ENCODE measurements at places on chromosomes 6 and 20. TPM values are rescaled to one million over a fixed set of nuclear protein-coding genes. Genes with fewer than 3 reads are reported as not detected.
A peak's percentile ranks its signal among the peaks of the same experiment; 100 is the strongest.

DNA sequence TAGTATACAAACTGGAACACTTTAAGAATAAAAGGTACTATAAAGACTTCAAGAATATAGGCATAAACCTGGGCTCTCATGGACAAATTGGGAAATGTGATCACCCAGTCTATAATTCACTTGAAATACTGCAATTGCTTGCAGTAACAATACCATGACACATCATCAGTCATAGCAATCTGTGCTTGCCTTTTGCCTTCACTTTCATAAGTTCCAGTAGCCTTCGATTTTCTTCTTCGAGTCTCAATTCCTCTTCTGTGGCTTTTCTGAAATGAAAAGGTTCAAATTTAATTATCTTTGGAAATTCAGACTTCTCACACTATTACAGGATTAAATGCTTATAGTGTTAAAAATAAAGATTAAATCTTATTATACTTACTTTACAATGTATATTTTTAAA is 96.3 kb upstream of the ZBTB24 start:
- DNase-seq = no peak

DNA sequence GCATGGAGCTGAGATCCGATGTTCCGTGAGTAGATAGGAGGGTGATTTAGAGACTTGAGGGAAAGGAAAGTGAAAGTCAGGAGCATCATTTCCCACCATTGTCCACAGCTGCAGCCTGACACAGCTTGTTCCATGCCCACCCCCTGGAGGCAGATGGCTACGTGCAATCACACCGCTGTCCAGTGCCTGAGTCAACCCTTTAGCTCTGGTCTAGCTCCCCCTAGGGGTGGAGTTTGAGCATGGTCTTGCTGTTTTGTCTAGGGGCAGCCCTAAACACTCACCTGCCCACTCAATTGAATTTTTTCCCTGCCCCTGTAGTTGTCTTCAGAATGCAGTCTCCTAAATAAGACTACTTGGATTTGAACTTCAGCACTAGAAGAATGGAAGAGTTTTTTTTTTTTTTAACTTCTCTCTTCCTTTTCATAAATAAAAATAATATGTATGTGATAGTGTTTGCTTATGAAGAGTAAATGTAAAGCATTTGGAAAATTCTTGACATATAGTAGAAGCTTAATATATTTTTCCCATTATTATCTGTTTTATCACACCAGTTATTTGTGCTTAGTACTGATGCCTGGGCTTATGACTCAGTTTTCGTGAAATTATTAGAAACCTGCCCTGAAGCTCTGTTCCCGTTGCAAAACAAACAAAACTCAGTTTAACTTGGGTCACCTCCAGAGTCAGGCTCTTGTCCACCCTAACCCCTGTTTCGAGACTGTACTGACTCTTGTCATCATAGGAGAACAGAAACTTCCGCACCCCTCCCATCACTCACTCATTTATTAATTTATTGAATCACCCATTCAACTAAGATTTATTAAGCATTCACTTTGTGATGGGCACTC is 814.8 kb downstream of the MAFB start:
- DNase-seq = no peak

DNA sequence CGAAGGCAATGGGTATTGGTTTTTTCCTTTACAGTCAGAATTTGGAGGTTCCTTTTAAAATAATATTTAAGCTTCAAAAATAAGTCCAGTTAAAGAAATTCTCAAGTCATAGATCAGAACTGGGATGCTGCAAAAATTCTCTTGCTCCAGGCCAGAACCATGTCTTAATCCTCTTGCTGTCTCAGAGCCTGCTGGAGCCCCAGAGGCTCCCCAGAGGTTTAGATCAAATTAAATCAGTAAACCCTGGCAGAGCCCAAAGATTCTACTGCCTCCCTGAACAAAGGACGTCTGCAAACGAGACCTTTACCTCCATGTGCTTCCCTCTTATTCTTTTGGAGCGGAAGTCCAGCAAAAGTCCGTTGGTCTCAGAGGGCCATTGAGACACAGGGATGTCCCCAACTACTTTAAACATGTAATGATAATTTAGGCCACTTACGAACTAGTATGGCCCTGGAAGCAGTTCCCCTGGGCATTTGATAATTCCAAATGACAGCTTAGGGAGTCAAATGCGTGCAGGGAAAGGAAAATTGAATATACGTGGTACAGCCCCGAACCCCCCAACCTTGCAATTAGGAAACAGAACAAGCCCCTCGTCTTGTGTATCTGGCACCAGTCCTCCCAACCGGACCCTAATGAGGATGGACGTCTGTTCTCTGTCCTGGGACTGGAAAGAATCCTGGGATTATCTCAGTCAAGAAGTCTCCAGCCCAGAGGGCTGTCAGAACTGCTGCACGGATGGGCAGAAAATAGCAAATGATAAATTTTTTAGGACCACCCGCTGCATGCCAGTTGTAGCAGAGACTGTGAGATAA is 31.5 kb downstream of the SULF2 start:
- DNase-seq = no peak

DNA sequence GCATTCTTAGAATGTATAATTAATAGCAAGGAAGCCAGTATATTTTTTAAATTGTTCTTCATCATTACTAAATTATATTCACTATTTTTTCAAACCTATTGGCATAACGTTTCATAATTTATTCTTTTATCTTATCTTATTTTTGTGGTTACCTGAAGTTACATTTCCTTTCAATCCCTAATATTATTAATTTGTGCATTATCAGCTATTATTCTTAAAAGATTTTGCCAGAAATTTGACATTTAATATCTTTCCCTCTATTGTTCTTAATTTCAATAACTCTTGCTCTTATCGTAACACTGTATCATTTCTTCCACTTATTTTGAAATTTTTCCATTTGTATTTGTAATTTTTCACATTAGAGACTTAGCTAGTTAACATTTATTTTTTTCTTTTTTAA is 18.4 kb downstream of the OR14J1 start:
- DNase-seq = no peak

DNA sequence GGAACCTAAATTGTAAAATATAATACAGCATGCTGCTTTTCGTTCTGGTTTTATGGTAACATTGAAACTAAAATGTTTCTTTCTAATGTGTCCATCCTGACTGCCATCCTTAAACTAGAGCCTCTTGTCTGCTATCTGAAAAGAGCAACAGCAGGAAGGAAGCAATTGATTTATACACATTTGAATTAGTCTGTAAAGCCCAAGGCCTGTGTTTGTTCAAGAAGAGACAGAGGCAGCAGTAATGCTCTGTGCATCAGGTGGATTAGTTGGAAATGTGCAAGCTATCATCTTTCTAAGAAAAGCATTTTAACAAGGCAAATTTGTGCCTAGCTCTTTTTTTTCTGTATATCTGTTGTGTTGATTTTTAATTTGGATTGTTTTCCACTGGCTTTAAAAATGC is 128.6 kb downstream of the SCAF8 start:
- no peak for DNase-seq

- DNase-seq = no peak
Observed at GRCh38 chr6:1321738-1322137, 9.8 kb downstream of the FOXQ1 start.

DNA sequence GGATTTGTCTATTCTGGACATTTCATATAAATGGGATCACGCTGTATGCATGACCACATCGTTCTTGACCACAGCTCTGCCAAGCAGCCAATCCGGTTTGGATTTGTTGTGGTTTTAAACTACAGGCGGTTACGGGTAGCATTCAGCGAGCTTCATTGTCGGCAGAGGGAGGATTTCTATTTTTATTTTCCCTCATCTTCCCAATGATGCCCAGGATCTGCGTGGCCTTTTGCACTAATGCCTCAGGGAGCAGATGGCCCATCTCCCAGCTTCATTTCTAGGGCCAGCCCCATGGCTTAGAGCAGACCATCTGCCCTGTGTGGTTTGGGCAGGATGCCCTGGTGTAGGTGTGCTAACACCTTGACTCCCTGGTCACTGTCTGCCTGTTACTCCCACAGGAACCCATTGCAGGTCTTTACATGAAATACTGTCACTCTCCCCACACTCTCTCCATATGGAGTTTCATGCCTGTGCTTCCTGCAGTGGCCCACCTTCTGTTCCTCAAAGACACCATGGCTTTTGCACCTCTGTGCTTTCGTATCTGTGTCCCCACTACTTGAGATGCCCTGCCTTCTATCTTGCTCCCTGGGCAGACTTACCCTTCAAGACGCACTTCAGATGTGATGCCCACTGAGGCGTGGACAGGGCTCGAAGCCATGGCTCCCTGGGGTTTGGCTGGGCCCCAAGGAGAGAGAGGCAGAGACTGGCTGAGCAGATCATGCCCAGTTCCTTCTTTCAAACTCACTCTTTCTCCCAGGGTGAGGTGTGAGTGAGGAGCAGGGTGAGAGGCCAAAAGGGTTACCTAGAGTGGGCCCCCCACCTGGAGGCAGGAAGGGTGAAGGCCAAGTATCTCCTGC is 26.0 kb downstream of the SDCBP2 start:
- DNase-seq = no peak

DNA sequence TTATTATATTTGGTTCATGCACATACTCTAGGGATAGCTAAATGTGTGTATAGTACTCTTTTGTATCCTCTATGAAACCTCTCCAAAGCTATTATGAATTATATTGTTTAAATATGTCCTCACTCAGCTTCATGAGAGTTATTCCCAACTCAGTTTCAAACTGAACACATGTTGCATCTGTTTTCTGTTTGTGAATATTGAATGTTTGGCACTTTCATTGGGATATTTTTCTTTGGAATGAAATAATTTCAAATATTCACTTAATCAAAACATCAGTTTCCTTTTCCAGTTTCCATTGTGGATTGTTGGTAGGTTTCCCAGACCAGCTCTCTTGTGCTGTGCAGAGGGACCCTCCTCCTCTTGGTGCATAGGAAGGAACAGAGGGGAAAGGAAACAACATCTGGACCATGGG is 46.6 kb downstream of the HDAC2 start:
- DNase-seq = no peak

- no peak for DNase-seq
Observed at GRCh38 chr20:49399329-49399728, 83.1 kb downstream of the KCNB1 start.

GRCh38 chr20:21548390-21549035 is 34.6 kb upstream of the NKX2-2 start:
- no peak for DNase-seq

- DNase-seq = no peak
Observed at GRCh38 chr6:40671694-40672050, 84.5 kb upstream of the LRFN2 start.

- DNase-seq = no peak
Observed at GRCh38 chr6:70380771-70381416, 32.4 kb upstream of the FAM135A start.

DNA sequence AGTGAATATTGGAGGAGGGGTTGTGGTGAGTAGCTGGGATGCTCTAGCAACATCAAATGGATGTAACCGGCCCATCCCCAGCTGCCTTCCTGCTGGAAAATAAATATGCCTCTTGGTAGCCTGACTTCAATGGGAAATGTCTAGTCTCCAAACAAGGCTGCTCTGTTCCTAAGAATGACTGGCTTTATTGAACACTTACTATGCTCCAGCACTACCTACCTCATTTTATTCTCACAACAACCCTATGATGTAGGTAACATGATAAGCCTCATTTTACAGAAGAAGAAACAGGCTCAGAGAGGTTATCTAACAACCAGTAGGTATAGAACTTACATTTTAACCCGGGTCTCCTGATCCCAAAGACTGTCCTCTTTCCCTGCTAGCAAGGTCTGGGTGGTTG is 93.6 kb downstream of the FYN start:
- no peak for DNase-seq

DNA sequence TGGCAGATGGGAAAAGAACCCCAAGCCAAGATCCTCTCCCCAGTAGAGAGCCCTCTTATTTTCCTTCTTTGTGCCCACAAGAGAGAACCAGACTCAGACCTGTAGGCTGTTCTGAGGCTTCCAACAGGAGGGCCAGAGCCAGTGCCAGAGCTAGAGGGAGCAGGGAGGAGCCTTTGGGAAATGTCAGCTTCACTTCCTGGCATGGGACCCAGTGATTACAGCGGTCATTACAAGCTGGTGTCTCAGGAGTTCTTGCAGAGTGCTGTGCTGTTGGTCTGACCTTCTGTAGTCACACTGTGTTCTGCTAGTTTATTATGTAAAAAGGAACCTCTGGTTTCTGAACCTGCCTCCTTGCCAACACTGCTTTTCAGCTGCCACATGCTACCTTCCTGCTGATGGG is 38.9 kb downstream of the STK35 start:
- no peak for DNase-seq

DNA sequence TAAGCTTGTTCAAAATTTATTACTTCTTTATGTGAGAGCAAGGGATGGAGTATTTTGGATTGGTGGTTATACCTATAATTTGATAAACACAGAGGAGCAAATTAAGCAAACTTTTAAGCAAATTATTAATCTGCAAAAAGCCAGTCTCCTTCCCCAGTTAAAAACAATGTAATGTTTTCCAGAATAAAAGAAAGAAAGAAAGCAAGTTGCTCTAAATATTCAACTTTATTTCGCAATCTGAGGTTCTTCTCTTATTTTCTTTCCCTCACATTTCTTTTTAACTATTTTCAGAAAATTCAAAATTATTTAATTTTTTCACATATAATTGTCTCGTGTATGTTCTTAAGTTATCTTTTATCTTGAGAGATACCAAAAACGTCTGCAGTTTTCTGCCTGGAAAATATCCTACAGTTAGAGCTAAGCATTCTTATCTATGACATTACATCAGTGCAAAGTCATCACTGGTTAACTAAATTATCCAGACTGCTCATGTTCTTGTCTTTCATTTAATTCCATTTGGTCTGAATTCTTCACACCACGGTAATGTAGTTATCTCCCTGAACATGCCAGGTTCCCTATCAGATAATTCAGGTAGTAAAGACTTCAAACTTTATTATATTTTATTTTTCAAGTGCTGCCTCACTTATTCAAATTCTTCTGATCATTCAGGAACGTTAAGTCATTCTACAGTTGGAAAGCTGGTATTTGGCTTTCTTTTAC is 3.3 kb upstream of the CNKSR3 start:
- no peak for DNase-seq

GRCh38 chr20:58092353-58092752 is 136.1 kb downstream of the ANKRD60 start:
- no peak for DNase-seq

DNA sequence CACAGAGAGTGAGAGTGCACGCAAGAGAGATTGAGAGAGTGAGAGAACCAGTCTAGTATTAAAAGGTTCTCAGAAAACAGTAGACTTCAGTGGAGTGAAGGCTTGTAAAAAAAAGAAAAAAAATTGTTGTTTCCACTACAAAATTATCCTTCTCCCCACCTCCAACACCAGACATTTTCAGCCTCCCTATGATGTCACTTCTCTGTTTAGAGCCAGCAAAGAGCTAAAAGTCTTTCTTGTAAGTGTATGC is 77.8 kb downstream of the BACH2 start:
- DNase-seq = peak; percentile 47

GRCh38 chr20:35129647-35130069 is 17.5 kb downstream of the EDEM2 start:
- no peak for DNase-seq

Gene TJAP1
- 46.5 TPM for polyA plus RNA-seq

Gene RALGAPA2
- polyA plus RNA-seq = 20.3 TPM

Gene PRDM1
- 3.8 TPM for polyA plus RNA-seq

Gene CD93
- 35.4 TPM for polyA plus RNA-seq

Gene ARMC2
- 15.0 TPM for polyA plus RNA-seq

Gene PDE10A
- 27.6 TPM for polyA plus RNA-seq

Gene SGK2
- 27.9 TPM for polyA plus RNA-seq

Gene NNAT
- 100 TPM for polyA plus RNA-seq

Gene PRICKLE4
- 5.2 TPM for polyA plus RNA-seq

Gene SAMD3
- polyA plus RNA-seq = 1.1 TPM

Gene ADGRB3
- 3.0 TPM for polyA plus RNA-seq

Gene TAP2
- 9.9 TPM for polyA plus RNA-seq

Data from left renal pelvis (tissue), 4 donors.